Skeletal muscle cell (primary cell): ENCODE measurements at places on chromosomes 1 and 21.

- DNase-seq, result no peak
These were observed 134.6 kb upstream of the ARHGEF16 start for GRCh38 chr1:3319874-3320245.

DNA sequence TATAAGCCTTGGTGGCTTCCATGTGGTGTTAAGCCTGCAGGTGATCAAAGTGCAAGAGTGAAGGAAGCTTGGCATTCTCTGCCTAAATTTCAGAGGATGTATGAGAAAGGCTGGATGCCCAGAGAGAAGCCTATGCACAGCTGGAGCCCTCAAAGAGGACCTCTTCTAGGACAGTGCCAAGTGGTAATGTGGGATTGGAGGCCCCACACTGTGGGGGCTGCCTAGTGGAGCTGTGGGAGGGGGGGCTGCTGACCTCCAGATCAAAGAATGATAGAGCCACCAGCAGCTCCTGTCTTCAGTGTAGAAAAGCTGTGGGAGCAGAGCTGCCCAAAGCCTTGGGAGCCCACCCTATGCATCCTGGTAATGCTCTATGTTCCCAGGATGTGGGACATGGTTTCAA lies 1512.7 kb upstream of the TPTE start:
- no peak for DNase-seq

- no peak for DNase-seq
These were observed 13.2 kb upstream of the MYOG start for GRCh38 chr1:203098914-203099520.

DNA sequence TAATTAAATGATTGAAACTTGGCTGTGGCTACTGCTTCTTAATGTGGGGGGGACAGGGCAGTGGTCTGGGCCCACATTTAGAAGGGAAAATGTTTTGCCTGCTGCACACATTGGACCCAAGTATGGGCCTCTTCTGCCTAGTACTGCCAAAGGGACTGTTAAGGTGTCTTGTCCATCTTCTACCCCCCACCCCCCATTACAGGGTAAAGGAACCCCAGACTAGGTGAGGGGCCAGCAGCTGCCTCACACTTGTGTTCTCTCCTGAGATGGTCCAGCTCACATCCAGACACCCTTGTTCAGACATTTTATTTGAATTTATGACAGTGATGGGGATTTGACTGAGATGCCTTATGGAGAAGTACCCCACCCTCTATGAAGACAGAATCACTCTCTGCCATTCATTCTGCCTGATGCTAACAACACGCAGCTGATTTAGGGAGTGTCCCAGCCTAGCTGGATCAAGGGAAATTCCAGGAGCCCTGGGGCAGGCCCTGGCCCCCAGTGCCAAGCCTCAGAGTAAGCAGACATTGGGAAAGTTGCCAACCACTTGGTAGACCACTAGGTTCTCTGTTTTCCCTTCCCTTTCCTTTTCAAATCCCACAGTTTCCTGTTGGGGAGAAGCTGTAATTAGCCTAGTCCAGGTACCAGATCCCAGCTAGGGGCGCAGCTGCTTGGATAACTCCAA lies 42.1 kb downstream of the YARS1 start:
- DNase-seq, result no peak

GRCh38 chr1:245765230-245766000 lies 610.6 kb downstream of the KIF26B start:
- DNase-seq, result peak; percentile 61

DNA sequence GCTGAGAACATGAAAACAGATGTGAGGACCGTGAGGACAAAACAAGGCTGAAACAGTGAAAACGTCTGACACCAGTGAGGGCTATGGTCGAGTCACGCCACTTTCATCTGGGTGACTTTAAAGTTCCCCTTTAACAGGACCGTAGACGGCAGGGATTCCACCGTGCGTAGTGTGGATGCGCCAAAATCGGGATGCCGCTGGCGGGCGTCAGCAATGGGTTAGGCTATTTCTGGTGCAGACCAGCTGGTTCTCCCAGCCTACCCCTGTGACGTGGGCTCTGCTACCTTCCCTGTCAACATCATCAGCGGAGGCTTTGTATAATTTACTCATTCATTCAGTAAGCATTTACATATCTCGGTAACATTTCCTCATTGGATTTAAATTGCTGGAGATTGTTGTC lies 246.6 kb upstream of the AJAP1 start:
- DNase-seq, result no peak

GRCh38 chr21:37558676-37559211 lies 192.2 kb downstream of the DYRK1A start:
- DNase-seq, result no peak

DNA sequence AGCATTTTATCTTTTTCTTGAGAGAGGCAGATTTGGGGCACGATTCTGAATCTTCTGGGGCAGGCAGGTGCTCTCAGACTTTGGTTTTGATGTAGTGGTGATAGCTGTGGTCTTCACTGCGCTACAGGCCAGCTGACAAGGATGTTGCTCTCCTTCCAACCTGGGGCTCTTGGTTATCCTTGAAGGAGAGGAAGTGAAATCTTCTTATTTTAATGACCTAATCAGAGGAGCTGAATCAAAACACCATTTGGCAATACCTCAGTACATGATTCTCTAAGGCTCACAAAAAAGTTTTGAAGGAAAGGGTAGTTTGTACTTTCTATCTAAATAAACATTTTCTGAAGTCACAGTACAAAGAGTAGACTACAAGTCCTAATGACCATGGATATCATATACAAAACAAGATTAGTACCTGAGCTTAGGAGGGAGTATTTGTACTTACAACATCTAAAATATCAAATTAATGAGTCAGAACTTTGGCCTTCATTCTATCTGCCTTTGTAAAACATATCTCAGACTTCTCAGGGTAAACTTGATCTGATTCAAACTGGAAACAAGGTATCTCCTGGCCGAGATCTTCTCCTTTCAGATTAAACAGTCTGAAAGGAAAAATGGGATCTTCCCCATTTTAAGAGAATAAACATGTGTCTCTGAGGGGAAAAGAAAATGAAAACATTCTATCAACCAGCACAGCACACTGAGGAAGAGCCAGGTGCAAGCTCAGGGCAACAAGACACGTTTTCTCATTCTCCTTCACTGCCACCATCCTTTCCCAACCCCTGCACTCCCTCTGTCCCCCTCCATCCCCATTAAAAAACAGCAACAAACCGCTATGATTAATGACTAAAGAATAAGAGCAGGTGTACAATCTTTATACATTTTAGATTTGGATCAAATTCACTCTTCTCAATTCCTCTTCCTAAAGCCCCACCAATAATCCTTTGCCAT lies 69.2 kb downstream of the SH3GLB1 start:
- no peak for DNase-seq

- no peak for DNase-seq
These were observed 11.9 kb downstream of the SLC41A1 start for GRCh38 chr1:205800981-205801703.

GRCh38 chr1:109864047-109864822 lies 46.4 kb upstream of the CSF1 start:
- no peak for DNase-seq

DNA sequence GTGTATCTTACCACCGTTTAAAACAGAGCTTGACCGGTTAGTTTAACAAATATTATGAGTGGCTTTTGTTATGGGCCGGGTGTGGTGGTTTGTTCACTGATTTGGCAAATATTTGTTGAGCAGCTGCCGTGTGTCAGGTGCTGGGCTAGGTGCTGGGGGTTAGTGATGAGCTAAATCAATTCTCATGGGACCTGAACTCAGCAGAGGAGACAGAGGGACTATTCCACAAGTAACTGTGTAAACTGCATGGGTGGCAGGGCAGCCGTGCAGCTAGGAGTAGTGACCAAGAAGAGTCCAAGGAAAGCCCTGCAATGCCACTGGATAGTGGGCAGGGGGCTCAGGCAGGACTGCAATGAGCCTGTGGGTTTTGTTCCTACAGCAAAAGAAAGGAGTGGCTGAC lies 11.2 kb upstream of the C2CD2 start:
- no peak for DNase-seq

- no peak for DNase-seq
These were observed 118.6 kb upstream of the IFFO2 start for GRCh38 chr1:19074902-19075721.

GRCh38 chr1:117107364-117107763 lies 14.2 kb downstream of the TRIM45 start:
- DNase-seq, result no peak

DNA sequence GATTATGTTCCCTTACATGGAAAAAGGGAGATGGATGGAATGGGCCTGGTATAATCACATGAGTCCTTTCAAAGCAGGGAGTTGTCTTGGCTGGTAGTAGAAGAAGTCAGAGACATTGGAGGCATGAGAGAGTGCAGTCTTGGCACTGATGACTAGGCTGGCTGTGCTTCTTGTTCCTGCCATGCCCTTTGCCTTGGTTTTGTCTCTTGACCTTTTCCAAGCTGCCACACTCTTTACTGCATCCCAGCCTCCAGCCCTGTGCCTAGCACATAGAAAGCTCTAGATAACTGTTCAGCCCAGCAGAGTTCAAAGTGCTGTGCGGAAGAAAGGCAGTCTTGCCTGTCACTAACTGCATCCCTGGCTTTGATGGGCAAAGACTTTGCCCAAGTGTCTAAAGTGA lies 412.6 kb downstream of the PRDM2 start:
- DNase-seq, result no peak

- no peak for DNase-seq
These were observed 82.8 kb downstream of the GLUL start for GRCh38 chr1:182308826-182309225.

- no peak for DNase-seq
These were observed 260.5 kb upstream of the CHRM3 start for GRCh38 chr1:239125893-239126292.

DNA sequence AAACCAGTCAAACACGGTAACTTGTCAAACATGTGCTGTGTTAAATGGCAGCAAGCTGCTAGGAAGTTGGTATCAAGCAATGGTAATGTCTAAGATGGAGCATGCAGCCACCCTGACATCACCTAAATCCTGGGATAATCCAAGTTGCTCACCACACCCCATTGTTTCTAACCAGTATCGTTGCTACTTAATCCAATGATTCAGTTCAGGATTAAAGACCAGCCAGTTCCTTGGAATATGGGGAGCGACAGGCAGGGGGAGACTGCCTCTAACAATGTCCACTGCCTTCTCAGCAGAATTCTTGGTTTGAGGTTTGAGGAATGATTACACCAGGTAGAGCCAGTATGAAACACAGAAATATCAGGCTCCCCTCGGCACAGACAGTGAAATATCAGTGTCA lies 122.1 kb upstream of the IFFO2 start:
- DNase-seq, result no peak

DNA sequence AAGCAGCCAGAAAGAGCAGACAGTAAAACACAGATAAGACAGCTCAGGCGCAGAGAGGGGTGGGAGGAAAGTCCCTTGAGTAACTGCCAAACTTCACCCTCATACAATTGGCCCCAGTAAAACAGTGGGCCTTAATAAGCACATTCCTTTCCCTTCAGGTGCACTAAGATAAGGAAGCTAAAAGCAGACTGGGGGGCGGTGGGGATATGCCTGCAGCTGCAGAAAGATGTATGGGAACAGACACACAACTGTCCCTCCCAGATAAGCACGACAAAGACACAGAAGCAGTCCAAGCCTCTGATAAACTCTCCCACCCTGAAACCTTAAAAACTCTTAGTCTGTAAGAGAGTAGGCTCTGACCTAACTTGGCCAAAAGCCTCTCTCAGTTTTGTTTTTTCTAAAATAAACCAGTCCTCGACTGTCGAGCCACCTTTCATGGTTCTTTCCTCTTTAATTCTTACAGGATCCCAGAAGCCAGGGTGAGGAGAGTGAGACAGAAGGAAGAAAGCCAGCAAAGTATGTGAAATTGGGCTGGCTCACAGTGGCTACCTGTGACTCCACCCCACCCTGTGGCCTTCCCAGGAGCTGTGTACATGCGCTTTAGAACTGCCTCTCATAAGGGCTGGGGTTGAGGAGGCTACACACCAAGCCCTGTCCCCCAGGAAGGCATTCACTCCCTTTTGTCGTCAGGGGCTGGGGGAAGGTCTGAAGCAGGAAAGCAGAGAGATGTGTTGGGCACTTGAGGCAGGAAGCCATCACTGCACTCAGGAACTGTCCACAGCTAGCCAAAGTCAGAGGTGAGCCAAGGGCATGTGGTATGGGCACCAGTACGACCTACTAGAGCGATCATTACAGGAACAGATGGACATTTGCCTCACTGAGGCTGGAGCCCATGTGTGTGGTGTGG lies 4.6 kb downstream of the PGLYRP4 start:
- DNase-seq, result no peak

GRCh38 chr1:2528016-2528415 lies 1.6 kb upstream of the PANK4 start:
- DNase-seq, result no peak

DNA sequence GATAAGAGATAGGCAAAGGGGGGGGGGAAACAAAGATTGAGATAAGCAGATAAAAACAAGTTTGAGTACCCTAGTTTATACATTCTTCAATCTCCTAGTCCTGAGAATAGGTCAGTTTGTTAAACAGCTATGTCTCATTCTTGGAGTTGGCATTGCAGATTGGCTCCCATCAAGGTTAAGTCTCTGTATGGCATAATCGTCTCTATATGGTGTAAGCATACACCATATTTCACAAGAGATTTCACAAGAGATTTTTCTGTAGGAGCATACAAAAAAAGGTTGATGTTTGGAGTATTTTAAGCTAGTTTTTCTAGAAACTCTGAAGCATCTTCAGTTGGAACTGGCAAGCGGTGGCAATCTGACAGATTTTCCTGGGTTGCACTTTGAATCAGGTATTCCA lies 35.8 kb downstream of the NCAM2 start:
- DNase-seq, result no peak

DNA sequence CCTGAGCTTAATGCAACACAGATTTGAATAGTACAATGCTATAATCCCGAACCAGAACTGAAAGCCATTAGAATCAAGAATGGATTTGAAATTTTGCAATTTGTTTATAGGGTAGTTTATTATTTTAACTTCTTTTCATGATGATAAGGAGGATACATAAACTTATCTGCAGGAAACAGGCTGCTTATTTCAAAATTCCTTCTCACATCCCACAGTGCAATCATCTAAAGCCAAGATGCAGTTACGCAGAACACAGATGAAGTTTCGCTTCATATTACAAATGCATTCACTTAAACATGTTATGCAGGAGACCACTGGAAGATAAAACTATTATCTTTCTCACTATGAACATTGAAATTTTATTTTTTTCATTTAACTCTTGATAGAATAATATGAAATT lies 1019.6 kb downstream of the PLA2G4A start:
- DNase-seq, result no peak

DNA sequence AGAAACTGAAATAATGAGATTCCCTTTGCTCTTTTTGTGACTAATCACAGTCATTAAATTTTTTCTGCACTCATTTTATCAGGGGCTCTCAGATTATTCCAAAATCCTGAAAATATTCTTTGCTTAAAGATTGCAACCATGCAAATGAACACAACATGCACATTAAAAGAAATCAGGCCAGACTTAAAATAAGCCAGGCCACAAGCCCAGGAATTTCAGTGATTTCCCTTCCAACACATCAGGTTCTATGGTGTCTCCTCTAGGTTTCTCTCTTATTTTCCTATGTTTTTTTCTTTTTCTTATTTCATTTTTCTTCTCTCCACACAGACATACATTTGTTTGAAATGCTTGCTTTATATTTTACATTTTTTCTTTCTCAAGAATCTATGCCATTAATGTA lies 65.3 kb downstream of the NIBAN1 start:
- DNase-seq, result no peak
